AG04449 (cell line): ENCODE measurements at places on chromosomes 6 and 20.

GRCh38 chr6:159988983-159989454, 20.1 kb downstream of the IGF2R start:
- no peak for DNase-seq

- DNase-seq: no peak
Observed at GRCh38 chr6:71982389-71982788, 96.0 kb downstream of the RIMS1 start.

DNA sequence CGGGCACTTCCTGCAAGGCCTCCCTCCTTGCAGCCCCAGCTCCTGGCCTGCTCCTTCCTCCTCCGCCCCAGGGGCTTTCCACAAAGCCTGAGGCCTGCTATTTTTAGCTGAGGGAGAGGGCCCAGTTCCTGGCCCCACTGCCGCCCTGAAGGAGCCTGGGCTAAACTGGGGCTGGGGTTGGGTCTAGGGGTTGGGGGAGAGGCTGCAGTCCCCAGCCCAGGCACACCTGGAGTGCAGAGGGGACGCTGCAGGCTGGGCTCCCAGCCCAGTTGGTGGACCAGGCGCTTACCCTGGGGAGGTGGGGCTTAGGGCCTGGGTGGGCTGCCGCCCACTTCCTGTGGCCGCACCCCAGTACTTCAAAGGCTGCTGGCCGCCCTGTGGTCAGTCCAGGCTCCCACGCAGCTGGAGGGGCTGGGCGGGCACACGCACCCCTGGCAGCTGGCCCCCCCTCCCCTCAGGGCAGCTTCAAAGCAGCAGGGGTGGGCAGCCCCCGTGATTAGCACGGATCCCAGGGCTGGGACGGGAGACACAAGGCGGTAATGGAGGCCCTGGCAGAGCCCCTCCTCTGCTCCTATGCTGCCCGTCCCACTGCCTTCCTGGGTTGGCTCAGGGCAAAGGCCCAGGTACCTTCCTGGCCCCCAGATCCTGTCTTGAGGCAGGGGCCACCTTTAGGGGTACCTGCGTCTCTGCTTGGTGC, 7.1 kb upstream of the ABHD16B start:
- DNase-seq: no peak

DNA sequence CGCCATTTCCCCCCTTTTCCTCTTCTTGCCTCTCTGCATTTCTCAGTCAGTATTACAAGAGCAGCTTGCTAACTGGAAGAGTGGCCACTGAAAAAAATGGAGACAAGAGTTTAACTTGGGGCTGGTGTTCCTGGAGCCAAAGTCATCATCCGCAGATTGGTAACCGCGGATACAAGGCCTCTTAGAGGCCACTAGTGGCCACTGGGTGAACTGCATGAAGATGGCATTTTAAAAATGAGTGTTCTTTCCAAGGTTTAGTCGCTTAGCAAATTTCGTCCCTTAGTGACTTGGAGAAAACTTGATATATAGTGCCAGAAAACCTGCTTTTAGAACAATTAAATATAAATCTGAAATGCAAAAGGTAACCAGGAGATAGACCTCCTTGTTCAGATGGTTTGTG, 4.8 kb downstream of the F13A1 start:
- no peak for DNase-seq

DNA sequence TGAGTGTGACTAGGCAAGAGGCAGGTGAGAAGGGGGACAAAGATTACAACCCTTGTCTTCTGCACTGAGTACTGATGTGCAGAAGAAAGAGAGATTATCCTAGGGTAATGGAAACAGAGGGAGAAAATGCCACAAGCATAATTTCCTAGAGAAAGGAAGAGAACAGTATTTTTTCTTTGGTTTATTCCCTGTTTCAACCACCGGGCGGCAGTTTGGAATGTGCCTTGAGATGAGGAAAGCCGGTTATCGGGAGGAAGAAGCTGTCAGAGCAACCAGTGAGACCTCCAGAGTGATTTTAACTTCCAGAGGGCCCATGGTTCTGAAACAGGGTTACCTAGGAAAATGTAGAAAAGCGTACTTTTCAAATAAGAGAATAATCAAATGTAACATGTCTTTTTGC, 121.4 kb downstream of the REV3L start:
- no peak for DNase-seq
